ENCODE measurements at places on chromosomes 1 and 21.

DNA sequence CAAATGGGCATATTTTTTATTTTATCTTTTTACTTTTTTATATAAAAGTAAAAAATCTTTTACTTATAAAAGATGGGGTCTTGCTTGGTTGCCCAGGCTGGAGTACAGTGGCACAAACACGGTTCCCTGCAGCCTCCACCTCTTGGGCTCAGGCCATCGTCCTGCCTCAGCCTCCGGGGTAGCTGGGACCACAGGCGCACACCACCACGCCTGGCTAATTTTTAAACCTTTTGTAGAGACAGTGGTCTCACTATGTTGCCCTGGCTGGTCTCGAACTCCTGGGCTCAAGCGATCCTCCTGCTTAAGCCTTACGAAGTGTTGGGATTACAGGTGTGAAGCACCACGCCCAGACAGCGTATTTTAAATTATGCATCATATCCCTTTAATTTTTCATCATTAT lies 986 bp downstream of the H6PD start:
- DNase-seq, result no peak

DNA sequence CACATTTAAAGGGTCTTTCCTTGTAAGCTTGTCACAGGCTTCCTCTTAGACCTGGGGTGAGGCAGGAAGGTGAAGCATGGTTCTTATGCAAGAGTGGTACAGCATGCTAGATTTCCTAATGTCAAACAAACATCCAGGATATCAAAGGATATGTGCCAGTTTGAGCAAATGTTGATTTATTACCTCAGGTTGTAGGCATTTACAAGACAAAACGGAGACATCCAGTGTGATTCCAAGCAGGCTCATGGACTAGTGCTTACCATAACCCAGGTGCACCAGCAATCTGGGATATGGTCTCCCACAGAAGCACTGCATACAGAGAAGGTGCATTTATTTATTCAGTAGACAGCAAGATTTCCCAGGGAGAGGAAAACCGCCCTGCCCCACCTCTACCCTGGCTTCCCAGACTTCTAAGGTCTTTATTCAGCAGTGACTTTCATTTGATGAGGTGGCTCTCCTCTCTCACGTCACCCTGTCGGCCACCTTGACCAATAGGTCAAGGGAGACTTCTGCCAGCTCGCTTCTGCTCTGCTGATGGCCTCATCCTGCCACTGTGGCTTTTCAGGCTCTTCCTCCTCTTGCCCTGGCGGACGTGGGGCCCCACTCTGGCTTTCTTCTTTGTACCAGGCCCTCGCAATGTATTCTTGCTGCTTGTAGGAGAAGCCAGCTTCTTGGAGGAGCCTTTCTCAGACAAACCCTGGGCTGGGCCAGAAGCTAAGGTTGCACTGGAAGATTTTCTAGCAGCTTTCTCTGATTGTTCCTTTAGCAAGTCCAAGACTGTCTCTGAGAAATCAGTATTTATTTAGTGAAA lies 25.6 kb downstream of the HHIPL2 start:
- DNase-seq, result no peak

DNA sequence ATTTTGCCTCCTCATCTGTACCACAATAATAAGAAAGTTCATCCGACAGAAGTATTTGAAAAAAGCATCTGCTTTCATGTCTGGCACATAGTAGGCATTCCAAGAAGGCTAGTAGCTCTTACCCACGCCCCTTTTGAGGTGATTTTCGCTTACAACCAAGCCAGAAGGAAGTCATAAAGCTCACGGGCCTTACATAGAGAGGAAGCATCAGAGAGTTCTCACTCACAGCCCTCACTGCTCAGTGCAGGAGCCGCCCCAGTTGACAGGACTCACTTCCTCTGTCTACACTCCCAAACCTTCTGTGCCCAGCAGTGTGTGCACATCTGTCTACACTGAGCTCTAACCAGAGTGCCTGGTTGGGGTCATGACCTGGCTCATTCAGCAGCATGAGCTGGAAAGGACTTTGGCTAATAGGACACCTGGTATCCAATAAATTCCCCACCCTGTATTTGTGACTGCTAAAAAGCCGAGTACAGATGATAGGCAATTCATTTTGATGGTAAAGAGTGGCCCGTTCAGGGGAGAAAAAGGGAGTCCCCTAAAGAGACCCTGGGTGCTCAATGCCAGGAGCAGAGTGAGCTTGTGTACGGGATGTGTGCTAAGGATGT lies 36.8 kb upstream of the DUSP10 start:
- no peak for DNase-seq

- DNase-seq, result no peak
Observed at GRCh38 chr21:42755766-42756579, 102.6 kb downstream of the PDE9A start.

- DNase-seq, result no peak
Observed at GRCh38 chr1:37574834-37575480, 18.2 kb downstream of the DNALI1 start.

DNA sequence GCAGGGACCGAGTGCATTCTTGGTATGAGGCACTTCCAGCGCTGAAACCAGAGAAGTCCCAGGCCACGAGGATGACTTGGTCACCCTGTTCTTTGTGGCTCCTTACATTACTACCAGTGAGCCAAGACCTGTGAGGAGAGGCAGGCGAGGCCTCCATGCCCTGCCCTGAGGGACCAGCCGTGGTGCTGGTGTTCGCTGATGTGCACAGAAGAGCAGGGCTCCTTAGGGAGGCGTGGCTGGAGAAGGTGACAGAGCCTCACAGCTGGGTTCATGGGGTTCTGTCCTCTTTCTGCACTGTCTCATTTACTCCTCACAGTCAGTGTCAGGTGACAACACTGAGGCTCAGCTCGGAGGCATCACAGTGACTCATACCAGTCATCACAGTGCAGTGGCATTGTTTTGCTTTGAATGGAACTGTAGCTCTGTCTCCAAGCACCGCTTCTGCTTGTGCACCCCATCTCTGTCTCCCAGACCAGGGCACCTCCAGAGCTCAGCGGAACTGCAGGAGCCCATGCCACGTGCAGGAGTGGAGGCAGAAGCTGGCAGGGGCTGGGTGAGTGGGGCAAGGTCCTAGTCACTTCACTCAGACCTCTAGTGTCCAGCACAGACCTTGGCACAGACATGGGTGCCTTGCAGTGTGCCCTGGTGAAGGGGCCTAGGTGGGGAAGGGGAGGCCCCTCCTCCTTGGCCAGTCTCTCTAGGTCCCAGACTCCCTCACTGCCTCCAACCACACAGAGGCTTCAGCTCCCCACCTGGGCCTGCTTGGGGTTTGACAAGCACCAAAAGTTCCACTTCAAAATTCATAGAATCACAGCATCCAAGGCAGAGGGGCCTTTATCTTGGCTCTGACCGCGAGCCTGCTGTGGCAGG lies 310.9 kb downstream of the MATN1 start:
- DNase-seq, result no peak

- DNase-seq, result no peak
Observed at GRCh38 chr1:42941640-42942330, 16.9 kb downstream of the SLC2A1 start.

DNA sequence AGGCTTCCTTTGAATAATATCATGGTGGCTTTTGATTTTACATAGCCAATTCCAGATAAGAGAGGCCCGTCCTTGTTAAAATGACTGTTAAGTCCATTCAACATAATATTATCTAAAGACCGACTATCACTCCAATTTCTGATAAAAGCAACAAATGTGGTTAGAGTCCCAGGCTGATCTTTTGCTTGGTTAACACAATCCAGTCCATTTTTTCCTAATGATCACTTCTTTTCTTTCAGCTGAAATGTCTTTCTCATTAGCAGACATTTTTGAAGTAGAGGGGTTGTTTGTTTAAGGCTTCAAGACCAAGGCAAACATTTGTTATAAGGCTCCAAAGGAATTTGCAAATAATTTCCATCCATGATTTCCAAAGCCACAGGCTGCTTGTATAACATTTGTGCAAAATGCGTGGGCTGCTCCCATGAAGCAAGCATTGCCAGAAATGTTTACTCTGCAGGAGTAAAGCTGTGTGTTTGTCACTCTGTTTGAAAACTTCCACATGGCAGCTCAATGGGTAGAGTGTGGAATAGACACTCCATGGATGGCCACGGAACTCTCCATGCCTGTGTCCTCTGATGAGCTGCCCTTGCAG lies 111.5 kb downstream of the PSMG1 start:
- DNase-seq, result no peak

DNA sequence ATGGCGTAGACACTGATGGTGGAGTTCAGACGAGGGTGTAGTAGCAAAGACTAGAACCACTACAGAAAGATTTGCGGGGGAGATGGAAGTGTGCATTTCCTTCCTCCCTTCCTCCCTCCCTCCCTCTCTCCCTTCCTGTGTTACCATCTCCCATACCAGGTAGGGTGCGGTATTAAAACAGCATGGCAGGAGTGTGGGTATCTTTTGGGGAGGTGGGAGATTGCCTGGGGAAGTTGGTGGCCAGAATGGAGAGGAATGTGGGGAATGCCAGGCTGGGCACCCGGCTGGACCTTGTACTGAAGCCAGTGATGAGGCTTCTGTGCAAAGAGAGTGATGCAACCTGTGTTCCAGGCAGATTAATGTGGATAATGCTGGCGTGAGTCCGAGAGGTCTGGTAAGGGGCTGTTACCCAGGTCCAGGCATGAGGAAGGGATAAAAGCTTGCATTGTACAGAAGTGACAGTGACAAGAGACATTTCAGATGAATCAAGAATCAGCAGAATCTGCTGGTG lies 30.3 kb upstream of the PPP2R5A start:
- DNase-seq, result no peak

GRCh38 chr1:32266921-32267591 lies 16.0 kb downstream of the LCK start:
- no peak for DNase-seq

- DNase-seq, result no peak
Observed at GRCh38 chr21:38329162-38329561, 72.4 kb downstream of the KCNJ15 start.

DNA sequence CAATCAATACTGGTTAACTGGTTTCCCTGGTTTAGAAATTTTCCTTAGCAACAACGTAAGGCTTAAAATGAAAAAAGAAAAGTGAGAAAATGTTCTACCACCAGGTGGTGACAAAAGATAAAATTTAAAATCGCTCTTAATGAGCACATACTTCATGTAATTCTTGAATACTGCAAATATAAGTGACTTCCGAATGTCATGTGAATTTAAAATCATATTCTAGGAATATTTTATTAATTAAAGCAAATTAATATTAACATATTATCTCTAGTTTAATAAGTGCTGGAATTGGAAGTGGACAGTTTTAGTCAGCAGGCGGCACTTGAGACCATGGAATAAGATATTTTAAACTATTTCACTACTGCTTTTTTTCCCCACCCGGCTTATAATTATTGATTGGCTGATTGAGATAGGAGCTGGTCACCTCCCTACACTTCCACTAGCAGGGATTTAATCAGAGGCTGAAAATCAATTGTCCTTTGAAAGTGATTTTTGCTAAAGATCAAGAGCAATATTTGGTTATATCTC lies 5.0 kb upstream of the ADAMTS1 start:
- DNase-seq, result no peak

DNA sequence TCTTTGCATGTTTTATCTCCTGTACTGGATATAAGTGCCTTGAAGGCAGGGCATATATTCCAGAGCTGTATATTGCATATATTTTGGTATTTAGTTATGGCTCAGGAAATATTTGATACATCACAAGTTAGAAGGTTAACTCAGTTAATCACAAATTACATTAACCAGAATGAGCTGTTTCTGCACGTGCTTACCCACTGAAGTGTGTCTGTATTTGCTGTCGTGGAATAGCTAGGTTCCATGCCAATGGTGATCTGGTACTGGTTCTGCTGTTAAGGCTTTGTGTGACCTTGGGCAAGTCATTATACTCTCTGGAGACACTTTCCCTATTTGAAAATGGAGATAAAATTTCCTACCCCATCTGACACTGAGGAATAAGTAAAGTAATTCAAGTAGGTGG lies 50.7 kb downstream of the OSBPL9 start:
- no peak for DNase-seq

- DNase-seq, result no peak
Observed at GRCh38 chr1:76679534-76680152, 187.6 kb upstream of the ST6GALNAC5 start.

- no peak for DNase-seq
Observed at GRCh38 chr1:81387446-81387845, 413.3 kb upstream of the ADGRL2 start.

DNA sequence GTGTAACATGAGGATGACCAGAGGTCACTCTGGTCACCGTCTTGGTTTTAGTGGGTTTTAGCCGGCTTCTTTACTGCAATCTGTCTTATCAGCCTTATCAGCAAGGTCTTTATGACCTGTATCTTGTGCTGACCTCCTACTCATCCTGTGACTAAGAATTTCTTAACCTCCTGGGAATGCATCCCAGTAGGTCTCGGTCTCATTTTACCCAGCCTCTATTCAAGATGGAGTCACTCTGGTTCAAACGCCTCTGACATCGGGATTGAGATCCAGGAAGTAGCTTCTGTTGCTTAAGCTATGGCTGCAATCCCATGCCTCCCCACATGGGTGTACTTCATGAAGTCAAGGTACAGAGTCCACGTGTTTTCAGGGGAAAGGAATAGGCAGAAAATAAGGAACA lies 19.9 kb downstream of the FMN2 start:
- no peak for DNase-seq

- DNase-seq, result no peak
Observed at GRCh38 chr1:47522935-47523834, 85.3 kb downstream of the FOXD2 start.

- no peak for DNase-seq
Observed at GRCh38 chr1:162138112-162138511, 68.6 kb downstream of the NOS1AP start.

DNA sequence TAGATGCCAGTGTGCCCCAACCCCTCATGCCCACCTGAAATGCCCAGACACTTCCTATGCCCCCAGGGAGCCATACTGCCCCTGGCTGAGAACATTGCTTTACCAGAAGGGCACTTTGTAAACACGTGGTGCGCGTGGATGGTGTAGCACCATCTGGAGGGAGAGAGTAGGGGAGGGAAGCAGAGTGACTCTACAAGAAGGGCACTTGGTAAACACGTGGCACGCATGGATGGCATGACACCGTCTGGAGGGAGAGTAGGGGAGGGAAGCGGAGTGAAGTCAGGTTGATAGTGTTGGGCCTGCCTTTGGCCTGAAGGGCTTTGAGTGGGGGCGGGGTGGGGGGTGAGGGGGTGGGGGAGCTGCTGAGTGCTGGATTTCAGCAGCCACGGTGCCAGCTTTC lies 324.0 kb upstream of the VAMP3 start:
- DNase-seq, result no peak

- no peak for DNase-seq
Observed at GRCh38 chr1:193730017-193730416, 543.6 kb upstream of the B3GALT2 start.

- no peak for DNase-seq
Observed at GRCh38 chr1:30856260-30856790, 52.2 kb downstream of the SDC3 start.

GRCh38 chr1:33338440-33339211 lies 17.7 kb upstream of the A3GALT2 start:
- DNase-seq, result no peak

DNA sequence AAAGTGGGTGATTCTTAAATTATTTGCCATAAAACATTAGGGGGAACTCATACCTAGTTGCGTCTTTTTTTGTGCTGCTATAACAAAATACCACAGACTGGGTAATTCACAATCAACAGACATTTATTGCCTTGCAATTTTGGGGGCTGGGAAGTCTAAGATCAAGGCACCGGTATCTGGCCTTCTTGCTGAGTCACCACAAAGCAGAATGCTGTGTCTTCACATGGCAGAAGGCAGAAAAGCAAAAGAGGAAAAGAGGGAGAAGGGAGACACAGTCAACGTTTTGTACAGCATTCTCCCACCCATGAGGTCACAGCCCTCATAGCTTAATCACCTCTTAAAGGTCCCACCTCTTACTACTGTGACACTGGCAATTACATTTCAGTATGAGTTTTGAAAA lies 291.0 kb downstream of the CHRM3 start:
- DNase-seq, result no peak

GRCh38 chr1:30750731-30751291 lies 6.8 kb downstream of the LAPTM5 start:
- DNase-seq, result no peak

- no peak for DNase-seq
Observed at GRCh38 chr1:101181930-101182329, 54.9 kb upstream of the S1PR1 start.
